ENCODE measurements at places on chromosomes 12 and 14. TPM values are rescaled to one million over a fixed set of nuclear protein-coding genes. Genes with fewer than 3 reads are reported as not detected.

KRT2 gene
- total RNA-seq, result 0.33 TPM

TOMM20L gene
- not detected for total RNA-seq

GLS2 gene
- 1.3 TPM for total RNA-seq

CREBL2 gene
- total RNA-seq, result 13.6 TPM

TMEM119 gene
- total RNA-seq, result not detected

GRIN2B gene
- total RNA-seq, result not detected

GRCh38 chr12:123995023-123995748 lies 22.2 kb downstream of the ZNF664 start:
- no peak for DNase-seq

DNA sequence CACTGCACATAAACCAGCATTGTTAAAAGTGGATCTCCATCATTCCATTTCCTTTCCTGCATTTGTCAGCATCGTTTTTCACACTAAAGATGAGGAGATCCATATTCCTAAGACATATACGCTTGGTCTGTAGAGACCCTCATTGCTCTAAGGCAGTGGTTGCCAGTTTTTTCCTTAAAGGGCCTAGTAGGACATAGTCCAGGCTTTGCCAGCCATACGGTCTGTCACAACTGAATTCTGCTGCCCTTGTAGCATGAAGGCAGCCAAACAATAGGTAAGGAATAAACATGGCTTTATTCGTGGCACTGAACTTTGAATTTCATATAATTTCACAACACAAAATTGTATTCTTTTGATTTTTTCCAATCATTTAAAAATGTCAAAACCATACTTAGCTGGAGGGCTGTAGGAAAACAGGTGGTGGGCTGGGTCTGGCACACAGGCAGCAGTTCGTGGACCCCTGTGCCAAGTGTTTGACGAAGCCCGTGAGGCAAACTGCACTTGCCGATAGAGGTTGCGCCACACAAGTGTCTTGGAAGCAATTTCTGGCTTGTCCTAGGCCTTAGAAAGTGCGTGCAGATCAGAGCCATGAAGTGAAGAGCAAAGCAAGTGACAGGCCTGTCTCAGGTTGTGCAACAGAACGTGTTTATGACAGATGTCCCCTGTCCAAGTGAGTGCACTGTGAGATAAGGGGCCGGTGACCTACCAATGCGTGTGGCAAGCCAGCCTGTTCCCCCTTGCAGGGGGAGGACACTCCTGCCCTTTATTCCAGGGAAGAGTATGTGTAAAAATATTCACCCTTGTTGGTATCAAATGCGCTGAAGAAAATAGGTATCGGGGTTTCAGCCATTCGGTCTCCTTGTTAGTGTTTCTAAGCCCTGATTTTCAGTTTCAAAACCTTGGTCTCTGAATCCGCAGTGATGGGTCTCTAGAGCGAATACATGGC lies 916 bp upstream of the CHPT1 start:
- no peak for DNase-seq

- DNase-seq, result no peak
Measured at GRCh38 chr12:114981036-114981435, 297.1 kb upstream of the TBX3 start.

GRCh38 chr12:131188131-131189050 lies 234.7 kb downstream of the ADGRD1 start:
- DNase-seq, result no peak

- no peak for DNase-seq
Measured at GRCh38 chr14:97978341-97978740, 1181.2 kb downstream of the VRK1 start.

DNA sequence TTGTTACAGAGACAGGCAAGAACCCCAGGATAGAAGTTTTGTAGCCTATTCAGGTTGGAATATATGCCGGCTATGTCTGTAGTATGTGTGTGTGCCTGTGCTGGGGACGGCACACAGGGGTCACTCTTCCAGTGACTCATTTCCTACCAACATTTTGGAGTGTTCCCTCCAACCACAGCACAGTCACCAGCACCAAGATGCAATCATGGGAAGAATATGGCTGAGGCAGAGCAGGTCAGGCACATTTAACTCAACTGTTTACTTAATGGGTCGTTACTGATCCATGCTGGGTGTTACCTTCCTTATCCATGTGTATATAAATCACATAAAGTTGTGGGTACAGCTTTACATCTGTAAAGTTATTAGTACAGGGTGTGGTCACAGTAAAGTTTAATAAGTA lies 178.3 kb downstream of the PRKD1 start:
- DNase-seq, result no peak

GRCh38 chr12:116133149-116133548 lies 144.3 kb downstream of the MED13L start:
- no peak for DNase-seq

- DNase-seq, result no peak
Measured at GRCh38 chr14:35286003-35286600, 6.1 kb upstream of the PSMA6 start.

DNA sequence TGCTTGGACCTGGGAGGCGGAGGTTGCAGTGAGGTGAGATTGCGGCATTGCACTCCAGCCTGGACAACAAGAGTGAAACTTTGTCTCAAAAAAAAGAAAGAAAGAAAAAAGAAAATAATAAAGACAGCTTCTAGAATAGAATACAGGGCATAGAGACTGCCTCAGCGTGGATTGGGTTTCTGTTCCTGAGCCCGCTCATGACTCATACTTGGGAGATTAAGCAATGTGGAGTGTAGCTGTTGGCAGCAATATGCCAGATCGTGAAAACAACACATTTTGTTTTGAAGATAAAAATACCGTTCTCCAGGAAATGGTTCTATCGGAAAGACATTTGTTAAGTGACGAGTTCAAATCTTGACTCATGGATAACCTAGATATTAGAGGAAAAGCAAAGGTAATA lies 67.2 kb downstream of the GLT1D1 start:
- DNase-seq, result no peak

- no peak for DNase-seq
Measured at GRCh38 chr14:105980224-105980623, 453.8 kb downstream of the TMEM121 start.

- no peak for DNase-seq
Measured at GRCh38 chr12:20696181-20696905, 1.2 kb downstream of the SLCO1C1 start.

GRCh38 chr12:33706927-33707326 lies 267.3 kb upstream of the SYT10 start:
- DNase-seq, result no peak

GRCh38 chr12:47276621-47277309 lies 197.0 kb upstream of the AMIGO2 start:
- no peak for DNase-seq

- DNase-seq, result no peak
Measured at GRCh38 chr12:20718294-20718693, 23.2 kb downstream of the SLCO1C1 start.

DNA sequence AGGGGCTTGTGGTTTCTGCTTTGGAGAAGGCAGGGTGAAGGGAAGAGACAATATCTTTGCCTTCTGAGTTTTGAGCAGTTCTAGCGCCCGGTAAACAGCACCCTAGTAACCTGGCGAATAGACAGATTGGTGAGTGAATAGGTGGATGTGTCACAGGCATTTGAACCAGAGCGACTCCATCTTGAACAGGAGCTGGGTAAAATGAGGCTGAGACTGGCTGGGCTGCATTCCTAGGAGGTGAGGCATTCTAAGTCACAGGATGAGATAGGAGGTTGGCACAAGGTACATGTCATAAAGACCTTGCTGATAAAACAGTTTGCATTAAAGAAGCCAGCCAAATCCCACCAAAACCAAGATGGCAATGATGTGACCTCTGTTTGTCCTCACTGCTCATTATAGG lies 643.6 kb upstream of the TMEM132C start:
- DNase-seq, result no peak

- DNase-seq, result no peak
Measured at GRCh38 chr12:96810477-96810876, 96.6 kb upstream of the NEDD1 start.

DNA sequence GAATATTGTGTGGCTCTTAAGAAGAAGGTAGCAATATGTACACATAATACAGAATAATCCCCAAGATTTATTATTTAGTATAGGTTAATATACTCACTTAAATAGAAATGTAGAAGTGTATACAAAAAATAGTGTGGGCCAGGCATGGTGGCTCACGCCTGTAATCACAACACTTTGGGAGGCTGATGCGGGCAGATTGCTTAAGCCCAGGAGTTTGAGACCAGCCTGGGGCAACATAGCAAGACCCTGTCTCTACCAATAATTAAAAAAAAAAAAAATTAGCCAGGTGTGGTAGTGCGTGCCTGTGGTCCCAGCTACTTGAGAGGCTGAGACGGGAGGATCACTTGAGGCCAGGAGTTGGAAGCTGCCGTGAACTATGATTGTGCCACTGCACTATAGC lies 15.3 kb upstream of the HVCN1 start:
- no peak for DNase-seq

GRCh38 chr12:62250671-62251608 lies 9.3 kb upstream of the USP15 start:
- DNase-seq, result no peak
